ENCODE measurements at places on chromosomes 2 and 18.

DNA sequence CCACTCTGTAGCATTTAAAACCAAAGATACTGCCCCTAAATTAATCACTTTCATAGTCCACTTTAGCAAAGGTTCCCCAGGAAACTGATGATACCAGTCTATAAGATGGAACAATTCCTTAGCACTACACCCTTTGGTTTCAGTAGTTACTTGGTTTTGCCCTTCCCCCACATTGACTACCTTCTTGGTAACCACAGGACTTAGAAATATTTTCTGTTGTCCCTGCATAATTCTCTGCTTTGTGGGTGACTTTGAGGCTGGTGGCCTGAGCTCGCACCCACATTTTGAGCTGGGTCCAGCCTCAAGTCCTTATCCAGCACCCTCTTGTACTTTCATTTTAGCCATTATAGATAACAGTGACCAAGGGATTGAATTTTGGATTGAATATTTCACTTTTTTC lies 23.1 kb downstream of the ELP2 start:
- DNase-seq, result no peak

- DNase-seq, result no peak
Measured at GRCh38 chr18:47846431-47846830, 84.0 kb downstream of the SMAD2 start.

GRCh38 chr2:207312006-207312356 lies 146.2 kb upstream of the KLF7 start:
- DNase-seq, result no peak

GRCh38 chr2:96760986-96761832 lies 507 bp downstream of the CNNM4 start:
- no peak for DNase-seq

GRCh38 chr2:128775914-128776285 lies 457.2 kb upstream of the HS6ST1 start:
- peak; percentile 30 for DNase-seq

DNA sequence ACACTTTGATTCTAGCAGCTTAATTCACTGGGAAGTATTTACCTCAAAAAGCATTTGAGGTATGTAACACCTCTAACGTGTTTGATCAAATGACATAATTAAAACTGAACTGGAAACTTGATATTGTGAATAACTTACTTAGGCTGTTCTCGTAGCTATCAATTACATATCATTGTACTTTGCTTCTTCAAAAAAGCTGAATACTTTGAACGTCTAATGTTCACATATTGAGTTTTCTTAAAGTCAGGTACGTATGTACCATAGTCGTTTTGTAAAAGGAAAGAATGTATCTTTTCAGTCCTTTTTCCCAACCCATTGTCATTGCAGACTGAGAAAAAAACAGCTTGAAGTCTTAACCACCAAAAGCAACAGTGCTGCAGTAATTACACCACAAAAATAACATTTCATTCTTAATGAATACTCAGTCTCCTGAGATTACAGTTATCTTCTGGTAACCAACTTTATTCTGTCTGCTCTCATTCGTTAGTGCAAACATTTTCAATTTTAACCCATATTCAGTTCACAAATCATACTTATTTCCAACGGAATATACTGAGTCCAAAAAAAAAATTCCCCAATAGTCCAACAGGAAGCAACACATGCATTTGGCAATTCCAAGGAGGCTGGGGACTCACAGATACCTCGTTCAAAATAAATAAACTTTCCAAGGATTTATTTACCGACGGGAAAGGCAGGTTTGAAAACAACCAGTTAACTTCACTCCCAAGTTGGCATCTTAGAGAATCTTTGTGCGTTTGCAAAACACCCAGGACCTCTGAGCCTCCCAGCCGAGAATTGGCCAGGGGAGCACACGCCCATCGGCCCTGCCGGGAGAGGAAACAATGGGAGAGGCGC lies 1.1 kb downstream of the CHN1 start:
- DNase-seq, result no peak

GRCh38 chr18:47166294-47166693 lies 9.9 kb downstream of the IER3IP1 start:
- no peak for DNase-seq

GRCh38 chr2:222100704-222101699 lies 197.8 kb downstream of the PAX3 start:
- no peak for DNase-seq

DNA sequence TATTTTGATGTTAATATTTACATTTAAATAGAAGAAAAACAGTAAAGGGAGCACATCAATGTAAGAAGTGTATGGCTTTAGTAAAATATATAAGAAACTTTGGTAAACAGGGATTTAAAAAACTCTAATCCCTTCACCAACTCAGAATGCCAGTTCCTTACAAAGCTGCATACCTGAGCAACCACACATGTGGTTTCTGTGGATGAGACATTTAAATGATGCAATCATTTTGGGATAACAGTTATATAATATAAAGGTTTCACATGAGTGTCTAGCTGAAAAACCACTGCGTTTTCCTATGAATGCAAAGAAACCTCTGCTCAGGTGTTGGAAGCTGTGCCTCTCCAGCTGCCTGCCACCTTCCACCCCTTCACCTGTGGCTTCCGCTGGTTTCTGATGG lies 209.1 kb upstream of the REV1 start:
- DNase-seq, result no peak

DNA sequence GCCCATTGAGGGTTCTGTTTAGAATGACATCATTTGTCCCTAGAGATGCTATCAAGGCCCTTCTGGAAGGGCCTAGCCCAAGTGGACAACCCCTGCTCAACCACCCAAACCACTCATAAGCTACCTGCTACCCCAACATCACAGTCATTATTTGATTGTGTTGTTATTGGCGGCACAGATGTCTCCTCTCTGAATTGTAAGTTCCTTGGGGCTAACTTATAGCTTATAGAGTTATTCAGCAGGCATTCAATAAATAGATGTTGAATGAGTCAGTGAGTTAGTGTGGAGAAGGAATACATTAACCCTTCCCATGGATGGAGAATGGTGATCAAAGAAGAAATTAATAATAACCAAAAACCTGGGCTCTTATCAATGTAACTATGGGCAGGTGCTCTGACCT lies 80.0 kb downstream of the ACAA2 start:
- no peak for DNase-seq

DNA sequence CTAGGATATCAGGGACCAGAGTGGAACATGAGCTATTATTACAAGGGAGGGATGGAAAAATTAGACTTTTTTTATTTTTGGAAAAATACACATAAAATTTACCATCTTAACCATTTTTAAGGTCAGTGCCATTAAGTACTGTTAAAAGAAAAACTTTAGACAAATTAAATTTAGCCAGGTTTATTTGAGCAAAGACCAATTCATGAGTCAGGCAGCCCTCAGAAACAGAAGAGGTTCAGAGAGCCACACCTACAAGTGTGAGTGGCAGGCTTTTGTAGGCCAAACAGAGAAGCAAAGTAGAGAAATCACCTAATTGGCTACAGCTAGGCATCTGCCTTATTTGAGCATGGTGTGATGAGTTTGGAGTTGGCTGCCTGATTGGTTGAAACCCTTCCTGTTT lies 301.3 kb upstream of the RAB12 start:
- DNase-seq, result no peak

DNA sequence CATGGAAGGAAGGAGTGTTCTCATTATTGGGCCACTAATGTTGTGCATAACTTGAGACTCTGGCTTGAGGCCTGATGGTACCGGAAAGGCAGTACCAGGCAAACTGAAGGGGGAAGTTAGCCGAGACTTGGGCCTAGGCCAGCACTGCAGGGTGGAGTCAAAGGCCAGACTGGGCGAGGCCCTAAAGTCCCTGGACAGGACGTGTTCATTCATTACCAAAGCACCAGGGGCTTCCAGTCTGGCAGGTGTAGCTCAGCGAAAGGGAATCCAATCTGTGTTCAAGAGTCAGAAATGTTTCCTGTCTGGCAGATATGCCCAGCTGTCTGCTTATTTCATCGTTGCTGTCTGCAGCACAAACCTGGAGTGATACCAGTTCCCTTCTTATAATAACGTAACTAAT lies 4.7 kb upstream of the ITSN2 start:
- no peak for DNase-seq

DNA sequence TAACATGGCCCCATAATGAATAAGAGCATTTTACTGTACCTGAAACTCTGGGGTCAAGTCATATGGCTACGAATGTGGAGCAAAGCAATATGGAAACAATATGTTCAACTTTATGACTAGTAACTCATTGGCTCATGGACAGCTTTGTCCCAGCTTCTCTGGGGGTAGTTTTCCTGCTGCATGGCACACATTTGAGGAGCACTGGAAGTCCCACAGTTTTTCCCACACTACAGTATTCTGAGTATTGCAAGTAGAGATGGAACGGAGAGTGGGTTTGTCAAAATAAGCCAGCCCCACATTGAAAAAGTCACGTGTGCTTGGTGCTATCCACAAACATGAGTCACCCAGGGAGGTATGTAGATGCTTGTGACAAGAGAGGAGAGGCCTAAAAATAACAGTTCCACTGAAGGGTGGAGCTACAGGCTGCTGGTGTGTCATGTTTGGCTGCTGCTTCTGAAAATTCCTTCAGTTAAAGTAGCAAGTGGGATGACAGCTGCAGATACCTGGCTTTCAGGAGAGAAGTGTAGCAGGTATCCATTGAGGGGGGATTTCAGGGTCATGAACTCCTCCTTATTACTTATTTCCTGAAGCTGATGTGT lies 48.2 kb upstream of the CTAGE1 start:
- no peak for DNase-seq

GRCh38 chr2:53786352-53786704 lies 425 bp downstream of the ASB3 start:
- DNase-seq, result no peak

DNA sequence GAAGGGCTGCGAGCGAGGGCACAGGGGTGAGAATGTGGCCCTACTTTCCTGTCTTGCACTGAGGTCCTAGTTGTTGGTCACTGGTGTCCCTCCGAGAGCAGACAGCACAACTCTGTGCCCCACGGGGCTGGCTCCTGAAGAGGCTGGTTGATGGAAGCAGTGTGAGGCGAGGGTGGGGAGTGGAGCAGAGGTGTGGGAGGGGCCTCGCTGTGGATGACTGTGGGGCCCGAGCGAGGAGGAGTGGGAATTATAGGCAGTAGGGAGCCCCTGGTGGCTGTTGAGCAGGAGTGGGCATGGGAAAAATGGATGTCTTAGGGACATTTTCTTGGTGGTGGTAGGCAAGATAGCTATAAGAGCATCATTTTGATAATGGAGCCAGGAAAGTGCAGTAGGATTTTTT lies 660.5 kb upstream of the HS6ST1 start:
- no peak for DNase-seq

GRCh38 chr18:47999801-48000248 lies 69.4 kb upstream of the SMAD2 start:
- DNase-seq, result no peak

GRCh38 chr2:157935378-157935906 lies 59.3 kb upstream of the ACVR1 start:
- DNase-seq, result no peak

GRCh38 chr2:143960177-143960576 lies 559.7 kb downstream of the ZEB2 start:
- DNase-seq, result no peak

- no peak for DNase-seq
Measured at GRCh38 chr18:60554967-60555366, 182.4 kb upstream of the MC4R start.

DNA sequence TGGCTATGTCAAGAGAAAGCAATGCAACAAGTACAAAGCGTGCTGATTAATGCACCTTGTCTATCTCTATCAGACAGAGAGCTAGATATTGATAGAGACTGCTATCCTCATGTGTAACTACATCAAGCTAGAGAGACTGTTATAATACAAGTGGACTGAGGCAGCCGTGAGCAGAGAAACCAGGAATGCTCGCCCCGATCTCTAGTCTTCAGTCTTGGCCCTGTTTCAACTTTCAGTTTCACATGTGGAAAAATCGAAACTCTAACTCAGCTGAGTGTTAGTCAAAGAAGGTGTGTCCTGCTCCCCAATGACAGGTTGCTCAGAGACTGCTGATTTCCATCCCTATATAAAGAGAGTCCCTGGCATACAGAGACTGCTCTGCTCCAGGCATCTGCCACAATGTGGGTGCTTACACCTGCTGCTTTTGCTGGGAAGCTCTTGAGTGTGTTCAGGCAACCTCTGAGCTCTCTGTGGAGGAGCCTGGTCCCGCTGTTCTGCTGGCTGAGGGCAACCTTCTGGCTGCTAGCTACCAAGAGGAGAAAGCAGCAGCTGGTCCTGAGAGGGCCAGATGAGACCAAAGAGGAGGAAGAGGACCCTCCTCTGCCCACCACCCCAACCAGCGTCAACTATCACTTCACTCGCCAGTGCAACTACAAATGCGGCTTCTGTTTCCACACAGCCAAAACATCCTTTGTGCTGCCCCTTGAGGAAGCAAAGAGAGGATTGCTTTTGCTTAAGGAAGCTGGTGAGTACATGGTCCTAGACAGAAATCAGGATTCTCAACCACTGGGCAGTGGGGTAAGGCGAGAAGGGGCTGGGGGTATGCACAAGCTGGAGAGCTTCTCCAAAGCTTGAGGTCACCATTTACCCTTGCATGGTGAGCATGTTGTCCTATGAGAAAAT lies at the start of gene RSAD2:
Gene RSAD2 (plus strand): TSS at position 376 of the 903 bp plus-strand sequence. CDS start 24 bp downstream, at position 400.
- no peak for DNase-seq

GRCh38 chr2:80126596-80127189 lies 177.9 kb downstream of the LRRTM1 start:
- DNase-seq, result no peak

- DNase-seq, result no peak
Measured at GRCh38 chr2:13106302-13106701, 389.6 kb downstream of the TRIB2 start.

- no peak for DNase-seq
Measured at GRCh38 chr2:103809415-103809814, 1044.5 kb upstream of the POU3F3 start.

DNA sequence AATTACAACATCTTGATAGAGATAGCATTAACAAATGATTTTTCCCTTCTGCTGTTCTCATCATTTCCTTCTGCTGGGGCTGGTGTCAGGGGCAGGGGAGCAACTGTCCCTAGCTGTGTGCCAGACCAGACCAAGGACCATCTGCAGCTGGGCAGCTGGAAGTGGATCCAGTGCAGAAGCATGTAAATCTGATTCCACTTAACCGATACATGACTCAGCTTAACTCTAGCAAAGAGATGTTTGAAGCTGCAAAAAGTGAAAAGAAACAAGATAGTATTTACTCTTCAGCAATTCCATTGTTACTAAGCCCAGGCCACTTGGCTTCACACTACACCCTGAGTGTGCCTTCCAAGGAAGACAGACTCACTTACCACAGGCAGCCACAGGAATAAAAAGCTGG lies 151.1 kb downstream of the GALNT1 start:
- DNase-seq, result no peak

DNA sequence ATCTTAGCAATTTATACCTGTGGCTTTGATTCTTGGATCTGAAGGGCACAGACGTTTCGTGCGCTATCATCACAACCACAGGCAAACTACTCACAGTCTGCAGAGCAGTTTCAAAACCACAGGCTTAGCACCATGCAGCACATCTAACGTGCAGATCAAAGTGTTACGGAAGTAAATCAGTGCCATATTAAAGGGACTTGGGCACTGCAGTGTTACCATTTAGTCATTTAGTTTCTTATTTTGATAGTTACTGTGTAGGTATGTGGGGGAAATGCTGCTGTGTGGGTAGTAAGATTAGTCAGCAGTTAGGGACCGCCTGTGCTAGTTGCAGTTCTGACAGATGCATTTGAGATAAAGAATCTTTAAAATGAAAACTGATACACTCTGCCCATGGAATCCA lies 384.0 kb downstream of the NBAS start:
- no peak for DNase-seq

GRCh38 chr18:41906528-41907146 lies 48.4 kb upstream of the PIK3C3 start:
- no peak for DNase-seq

Data from chondrocyte (in vitro differentiated cells).